ENCODE measurements at places on chromosomes 5 and 9.

GRCh38 chr5:168681556-168682183, 102.5 kb upstream of the PANK3 start:
- H3K27ac ChIP-seq = no peak overlapping the region
- no peaks in the 10 kb centered on the region for H3K27me3 ChIP-seq
- DNase-seq = no peak
- no peak overlapping the region for H3K4me3 ChIP-seq
- no peaks in the 10 kb centered on the region for H3K36me3 ChIP-seq

DNA sequence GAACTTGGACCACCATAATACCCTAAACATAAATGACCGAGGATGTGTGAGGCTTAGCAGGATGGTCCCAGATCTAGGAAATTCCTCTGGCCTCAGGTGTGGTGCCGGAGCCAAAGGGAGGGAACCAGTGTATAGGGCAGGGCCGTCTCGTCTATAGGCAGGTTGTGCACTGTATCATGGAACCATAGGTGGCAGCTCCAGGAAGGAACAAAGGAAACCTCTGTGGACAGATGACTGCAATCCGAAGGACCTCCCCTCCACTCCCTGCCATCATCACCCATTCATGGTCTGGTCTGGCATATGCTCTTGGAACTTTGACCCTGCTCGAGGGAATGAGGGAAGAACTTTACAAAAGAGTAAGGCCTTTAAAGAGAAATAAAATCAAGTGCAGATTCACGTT, 2.9 kb upstream of the MACIR start:
- no peaks in the 10 kb centered on the region for H3K27me3 ChIP-seq
- no peak overlapping the region for H3K27ac ChIP-seq
- peaks cover 9% of the 10 kb centered on the region for H3K36me3 ChIP-seq
- H3K4me1 ChIP-seq = no peaks in the 10 kb centered on the region
- DNase-seq = no peak

- no peaks in the 10 kb centered on the region for H3K4me1 ChIP-seq
- no peak for DNase-seq
- H3K27me3 ChIP-seq = no peaks in the 10 kb centered on the region
- H3K36me3 ChIP-seq = no peaks in the 10 kb centered on the region
- no peak overlapping the region for H3K27ac ChIP-seq
Measured at GRCh38 chr5:92809855-92810465, 771.1 kb downstream of the NR2F1-AS1 start.

DNA sequence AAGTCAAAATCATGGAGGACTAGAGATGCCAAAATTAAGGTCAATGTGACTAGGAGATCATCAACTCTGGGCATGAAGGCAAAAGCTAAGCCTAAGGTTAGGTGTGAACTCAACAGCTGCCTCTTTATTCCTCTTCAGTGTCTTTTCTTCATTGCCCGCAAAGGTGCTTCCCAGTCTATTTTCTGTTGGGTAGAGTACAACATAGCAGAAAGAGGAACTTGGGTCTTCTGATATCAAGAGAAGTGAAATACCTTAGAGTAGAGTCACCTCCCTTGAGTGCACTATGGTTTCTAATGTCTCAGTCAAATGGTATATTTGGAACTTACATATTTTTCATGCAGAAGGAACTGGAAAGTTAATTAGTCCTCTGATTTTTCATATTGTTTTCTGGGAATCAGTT, 122.5 kb upstream of the GRIN3A start:
- no peaks in the 10 kb centered on the region for H3K4me1 ChIP-seq
- no peaks in the 10 kb centered on the region for H3K27me3 ChIP-seq
- no peaks in the 10 kb centered on the region for H3K36me3 ChIP-seq
- no peak overlapping the region for H3K4me3 ChIP-seq
- no peak for DNase-seq
- H3K27ac ChIP-seq = no peak overlapping the region

DNA sequence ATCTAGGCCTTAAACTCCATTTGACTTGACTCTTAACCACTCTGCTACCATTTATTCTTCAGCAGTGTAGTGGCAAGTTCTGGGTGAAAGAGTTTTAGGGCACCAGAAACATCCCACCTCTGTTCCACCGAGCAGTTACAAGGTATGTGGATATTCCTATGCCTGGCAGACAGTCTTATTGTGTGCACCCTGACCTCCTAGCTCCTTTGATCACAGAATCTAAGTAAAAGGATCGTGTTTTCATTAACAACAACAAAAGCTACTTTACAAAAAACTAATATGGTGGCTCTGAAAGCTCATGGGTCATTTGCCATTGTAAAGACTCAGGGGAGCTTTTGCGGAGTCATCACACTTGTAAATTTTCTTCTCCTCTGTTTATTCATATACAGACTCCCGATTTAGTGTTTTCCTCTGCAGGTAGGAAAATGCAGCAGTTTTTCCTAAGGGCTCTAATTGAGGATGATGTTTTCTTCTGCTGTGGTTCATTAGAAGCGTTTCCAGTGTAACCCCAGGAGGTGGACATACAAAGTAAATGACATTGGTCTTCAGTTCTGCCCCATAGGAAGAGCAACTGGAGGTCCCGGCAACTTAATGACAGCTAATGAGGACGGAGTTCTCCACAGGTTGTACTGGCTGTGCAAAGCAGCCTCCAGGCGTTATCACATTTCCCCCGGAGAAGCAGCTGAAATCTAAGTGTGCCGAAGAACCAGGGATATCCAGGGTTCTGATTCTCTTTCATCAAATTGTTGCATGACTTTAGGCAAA, 78.2 kb downstream of the ATP10B start:
- no peak for DNase-seq
- no peak overlapping the region for H3K27ac ChIP-seq
- H3K4me1 ChIP-seq = no peaks in the 10 kb centered on the region
- no peak overlapping the region for H3K4me3 ChIP-seq
- no peaks in the 10 kb centered on the region for H3K27me3 ChIP-seq

DNA sequence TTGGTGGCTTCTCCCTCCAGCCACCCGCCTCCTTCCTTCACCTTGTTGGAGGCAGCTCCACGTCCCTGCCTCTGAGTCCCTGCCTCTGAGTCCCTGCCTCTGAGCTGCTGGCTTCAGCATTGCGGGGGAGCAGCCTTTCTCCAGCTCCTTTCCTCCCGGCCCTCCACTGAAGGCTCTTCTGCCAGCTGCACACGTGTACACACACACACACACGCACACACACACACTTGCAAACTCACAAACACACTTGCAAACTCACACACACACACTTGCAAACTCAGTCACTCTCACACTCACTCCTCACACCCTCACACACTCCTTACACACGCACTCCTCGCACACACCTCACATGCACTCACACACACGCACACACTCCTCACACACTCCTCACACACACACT, 45.1 kb downstream of the C9orf50 start:
- no peak overlapping the region for H3K27ac ChIP-seq
- no peaks in the 10 kb centered on the region for H3K27me3 ChIP-seq
- no peaks in the 10 kb centered on the region for H3K36me3 ChIP-seq
- H3K4me1 ChIP-seq = peaks cover 13% of the 10 kb centered on the region
- H3K4me3 ChIP-seq = no peak overlapping the region
- DNase-seq = no peak

GRCh38 chr5:158487156-158487555, 612.6 kb downstream of the EBF1 start:
- H3K36me3 ChIP-seq = no peaks in the 10 kb centered on the region
- no peaks in the 10 kb centered on the region for H3K27me3 ChIP-seq
- H3K27ac ChIP-seq = no peak overlapping the region

GRCh38 chr9:7636838-7637467, 162.6 kb downstream of the DMAC1 start:
- H3K36me3 ChIP-seq = no peaks in the 10 kb centered on the region
- H3K27me3 ChIP-seq = no peaks in the 10 kb centered on the region
- no peak for DNase-seq
- no peaks in the 10 kb centered on the region for H3K4me1 ChIP-seq
- H3K27ac ChIP-seq = no peak overlapping the region
- H3K4me3 ChIP-seq = no peak overlapping the region

DNA sequence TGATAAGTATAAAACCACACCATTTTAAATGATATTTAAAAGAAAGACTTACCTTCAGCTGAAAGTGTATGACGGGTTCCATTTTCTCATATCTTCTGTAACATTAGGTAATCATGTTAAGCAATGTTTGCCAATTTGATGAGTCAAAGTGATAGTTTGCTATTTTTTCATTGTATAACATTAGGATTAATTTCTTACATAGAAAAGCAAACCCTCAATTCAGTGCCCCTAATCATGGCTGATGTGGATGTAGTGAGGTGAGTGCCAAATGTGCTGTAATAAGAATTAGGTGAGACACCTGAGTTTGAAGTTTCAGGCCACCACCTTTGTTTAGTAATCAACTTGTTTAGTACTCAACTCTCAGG, 68.0 kb downstream of the UNC13B start:
- H3K27me3 ChIP-seq = no peaks in the 10 kb centered on the region
- H3K36me3 ChIP-seq = no peaks in the 10 kb centered on the region
- H3K4me1 ChIP-seq = no peaks in the 10 kb centered on the region
- DNase-seq = no peak
- no peak overlapping the region for H3K27ac ChIP-seq
